ENCODE measurements at places on chromosomes 16 and 17.

- no peak for DNase-seq
Measured at GRCh38 chr17:4934173-4934979, 2.3 kb downstream of the GP1BA start.

DNA sequence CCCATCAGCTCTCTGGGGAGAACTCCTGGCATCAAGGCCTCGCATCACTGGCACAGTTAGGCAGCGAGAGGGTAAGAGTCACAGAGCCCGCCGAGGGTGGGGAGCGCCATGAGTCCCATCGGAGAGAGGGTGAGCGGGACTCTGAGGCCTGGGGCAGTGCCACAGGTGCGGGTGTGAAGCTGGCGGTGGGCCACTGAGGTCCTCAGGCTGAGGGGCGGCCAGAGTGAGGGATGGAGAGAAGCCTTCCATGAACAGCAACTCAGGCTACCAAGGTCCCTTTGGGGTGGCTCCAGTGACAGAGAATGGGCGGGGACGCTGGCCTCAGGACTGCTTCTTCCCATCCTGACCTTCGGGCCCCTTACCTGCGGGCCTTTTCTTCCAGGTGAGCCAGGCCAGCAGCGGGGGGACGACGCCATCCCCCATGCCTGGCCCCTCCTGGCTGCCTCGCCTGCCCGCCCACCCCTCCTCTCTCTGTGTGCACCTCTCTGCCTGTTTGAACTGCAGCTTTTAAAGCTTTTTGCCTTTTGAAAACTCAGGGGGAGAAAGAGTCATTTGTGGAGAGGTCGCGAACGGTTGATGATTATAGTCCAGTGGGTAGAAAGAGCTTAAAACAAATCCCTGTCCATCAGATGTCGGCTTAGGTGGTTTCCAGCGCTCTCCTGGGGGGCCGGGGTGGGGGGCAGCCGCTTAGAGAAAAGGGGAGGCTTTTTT, 149.3 kb upstream of the GSE1 start:
- DNase-seq = no peak

DNA sequence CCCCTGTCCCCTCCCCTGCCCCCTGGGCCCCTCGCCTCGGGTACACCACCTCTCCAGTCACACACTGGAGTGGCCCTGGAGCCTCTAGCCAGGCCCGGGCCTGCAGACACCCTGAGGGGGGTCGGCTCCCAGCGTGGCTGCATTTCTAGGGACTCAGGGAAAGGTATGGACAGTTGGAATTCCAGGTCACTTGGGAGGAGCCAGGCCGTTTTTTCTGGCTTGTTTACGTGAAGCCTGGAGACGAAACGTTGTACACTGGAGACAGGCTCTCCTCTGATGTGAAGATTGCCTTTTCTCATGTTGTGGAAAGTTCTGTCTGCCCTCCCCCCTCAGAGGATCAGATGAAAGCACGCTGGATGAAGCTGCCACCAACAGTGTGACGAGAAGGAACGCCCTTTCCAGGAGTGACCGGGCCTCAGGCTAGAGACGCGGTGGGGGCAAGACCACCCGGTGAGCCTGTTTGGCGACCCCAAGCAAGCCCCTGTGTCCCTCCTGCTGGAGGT, 4.0 kb upstream of the PPP1R27 start:
- no peak for DNase-seq

DNA sequence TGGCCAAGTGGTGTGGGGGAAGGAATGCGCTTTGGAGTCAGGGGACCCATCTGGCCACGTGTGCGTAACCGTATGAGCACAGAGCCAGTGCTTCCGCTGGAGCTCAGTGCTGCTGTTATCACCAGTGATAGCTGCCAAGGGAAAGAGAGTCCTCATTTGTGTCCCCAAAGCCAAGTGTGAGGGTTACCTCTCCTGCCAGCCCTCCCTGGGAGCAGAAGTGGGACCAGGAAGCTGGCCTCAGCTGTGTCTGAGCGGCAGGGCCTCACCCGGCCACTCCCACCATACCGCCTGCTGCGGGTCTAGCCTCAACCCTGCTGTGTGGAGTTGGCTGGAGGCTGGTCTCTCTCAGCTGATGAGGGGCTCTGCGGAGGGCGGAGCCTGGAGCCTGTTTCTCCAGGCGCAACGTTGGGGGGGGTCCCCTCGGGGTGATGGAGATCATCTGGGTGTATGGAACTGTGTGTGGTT, 44.5 kb downstream of the MEAK7 start:
- DNase-seq = no peak

- DNase-seq = no peak
Measured at GRCh38 chr17:29451121-29451742, 61.1 kb downstream of the TAOK1 start.

Data from MG63 (cell line).